ENCODE measurements at places on chromosomes 4 and X. TPM values are rescaled to one million over a fixed set of nuclear protein-coding genes. Genes with fewer than 3 reads are reported as not detected.
A peak's percentile ranks its signal among the peaks of the same experiment; 100 is the strongest.

The HTRA3 gene
- 11.9 TPM for total RNA-seq

The UVSSA gene
- 114 TPM for total RNA-seq

The GUCY1B1 gene
- 6.4 TPM for total RNA-seq

The RASL11B gene
- not detected for total RNA-seq

GRCh38 chr4:139676913-139677585 lies 11.4 kb downstream of the MGST2 start:
- H3K27me3 ChIP-seq = no peaks in the 10 kb centered on the region
- H3K36me3 ChIP-seq = no peaks in the 10 kb centered on the region
- H3K4me1 ChIP-seq = peaks cover 3% of the 10 kb centered on the region

DNA sequence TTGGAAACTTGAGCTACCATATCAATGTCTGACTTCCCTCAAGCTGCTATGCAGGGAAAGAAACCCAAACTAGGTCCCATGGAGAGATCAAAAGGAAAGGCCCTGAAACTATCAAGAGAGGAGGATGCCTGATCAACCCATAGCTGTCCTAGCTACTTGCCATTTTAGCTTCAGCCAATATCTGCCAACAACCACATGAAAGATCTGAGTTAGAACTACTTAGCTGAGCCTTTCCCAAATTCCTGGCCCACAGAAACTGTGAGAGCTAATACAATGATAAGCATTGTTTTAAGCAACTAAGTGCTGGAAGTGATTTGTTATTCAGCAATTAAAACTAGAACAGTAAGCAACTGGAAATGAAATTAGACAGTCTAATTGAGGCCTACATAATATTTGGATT lies 6.3 kb upstream of the ARHGEF38 start:
- no peak for DNase-seq
- H3K4me1 ChIP-seq = peaks cover 4% of the 10 kb centered on the region
- no peak overlapping the region for H3K4me3 ChIP-seq
- H3K36me3 ChIP-seq = no peaks in the 10 kb centered on the region
- H3K27ac ChIP-seq = no peak overlapping the region
- no peaks in the 10 kb centered on the region for H3K27me3 ChIP-seq

DNA sequence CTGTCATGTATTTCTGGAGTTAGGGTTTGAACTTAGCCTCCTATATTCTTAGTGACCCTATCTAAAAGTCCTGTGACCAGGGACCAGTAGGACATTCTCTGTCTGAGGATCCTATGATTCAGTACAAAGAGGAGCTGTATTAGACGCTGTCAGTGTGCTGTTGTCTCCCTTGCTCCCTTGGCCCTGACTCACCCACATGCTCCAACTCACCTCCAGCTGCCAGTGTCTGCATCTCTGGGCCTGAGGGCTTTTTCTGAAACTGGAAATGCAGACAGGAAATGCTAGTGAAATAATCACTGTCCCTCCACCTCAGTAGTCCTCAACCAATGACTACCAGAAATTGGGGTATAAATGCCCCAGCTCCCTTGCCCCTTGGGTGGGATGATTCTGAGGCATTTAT lies 535.3 kb upstream of the RPS6KA3 start:
- H3K27me3 ChIP-seq = no peaks in the 10 kb centered on the region
- no peak overlapping the region for H3K4me3 ChIP-seq
- H3K4me1 ChIP-seq = no peaks in the 10 kb centered on the region
- no peak overlapping the region for H3K27ac ChIP-seq

- no peaks in the 10 kb centered on the region for H3K4me1 ChIP-seq
- peak overlapping the region; percentile 83 for H3K27ac ChIP-seq
- H3K36me3 ChIP-seq = no peaks in the 10 kb centered on the region
- peak overlapping the region; percentile 14 for H3K4me3 ChIP-seq
- DNase-seq = peak; percentile 62
Measured at GRCh38 chr4:963276-964225, 9.8 kb downstream of the DGKQ start.

DNA sequence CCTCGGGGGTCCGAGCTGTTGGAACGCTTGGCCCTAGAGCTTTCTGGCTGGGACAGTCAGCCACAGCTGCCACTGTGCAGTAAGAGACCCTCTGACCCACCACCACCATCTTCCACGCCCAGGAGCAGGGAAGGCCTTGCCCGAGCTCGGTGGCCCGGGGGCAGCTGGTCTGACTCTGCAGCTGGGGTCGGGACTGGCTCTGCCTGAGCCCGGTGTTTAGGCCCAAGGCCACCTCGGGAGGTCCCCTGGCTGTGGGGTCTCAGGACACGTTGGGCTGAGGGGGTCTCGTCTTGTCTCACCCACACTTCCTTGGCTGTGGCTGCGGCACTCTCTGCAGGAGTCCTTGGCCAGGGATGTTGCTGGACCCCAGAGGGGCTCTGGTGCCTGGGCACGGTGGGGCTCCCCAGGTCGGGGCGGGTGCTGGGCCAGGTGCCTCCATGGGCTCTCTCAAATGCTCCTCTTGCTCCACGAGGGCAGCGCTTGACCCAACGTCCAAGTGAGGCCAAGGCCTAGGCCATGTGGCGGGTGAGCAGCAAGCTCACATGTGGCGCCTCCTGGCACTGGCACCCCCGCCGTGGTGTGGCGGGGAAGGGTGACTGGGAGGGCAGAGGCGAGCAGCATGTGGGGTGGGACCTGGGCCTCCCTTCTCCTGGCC lies 22.9 kb downstream of the DOK7 start:
- H3K36me3 ChIP-seq = no peaks in the 10 kb centered on the region

DNA sequence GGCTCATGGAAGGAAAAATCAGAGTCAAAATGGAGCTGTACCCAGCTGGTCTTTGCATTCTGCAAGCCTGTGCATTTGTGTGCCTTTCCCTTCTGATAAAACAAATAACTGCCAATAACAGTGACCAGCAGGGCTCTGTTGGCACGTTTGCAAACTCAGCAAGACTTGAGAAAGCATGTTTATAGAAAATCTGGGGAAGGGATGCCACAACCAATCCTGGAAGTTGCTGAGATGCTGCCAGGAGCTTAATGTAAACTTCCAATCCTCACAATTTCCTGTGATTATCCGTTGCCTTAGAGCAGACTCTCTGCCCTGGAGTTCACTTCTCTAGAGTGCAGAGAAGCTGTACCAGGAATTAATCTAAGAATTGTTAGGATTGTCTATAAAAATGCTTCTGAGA lies 6.9 kb upstream of the ANXA3 start:
- no peaks in the 10 kb centered on the region for H3K27me3 ChIP-seq
- H3K4me1 ChIP-seq = no peaks in the 10 kb centered on the region
- no peak overlapping the region for H3K4me3 ChIP-seq
- H3K27ac ChIP-seq = no peak overlapping the region

DNA sequence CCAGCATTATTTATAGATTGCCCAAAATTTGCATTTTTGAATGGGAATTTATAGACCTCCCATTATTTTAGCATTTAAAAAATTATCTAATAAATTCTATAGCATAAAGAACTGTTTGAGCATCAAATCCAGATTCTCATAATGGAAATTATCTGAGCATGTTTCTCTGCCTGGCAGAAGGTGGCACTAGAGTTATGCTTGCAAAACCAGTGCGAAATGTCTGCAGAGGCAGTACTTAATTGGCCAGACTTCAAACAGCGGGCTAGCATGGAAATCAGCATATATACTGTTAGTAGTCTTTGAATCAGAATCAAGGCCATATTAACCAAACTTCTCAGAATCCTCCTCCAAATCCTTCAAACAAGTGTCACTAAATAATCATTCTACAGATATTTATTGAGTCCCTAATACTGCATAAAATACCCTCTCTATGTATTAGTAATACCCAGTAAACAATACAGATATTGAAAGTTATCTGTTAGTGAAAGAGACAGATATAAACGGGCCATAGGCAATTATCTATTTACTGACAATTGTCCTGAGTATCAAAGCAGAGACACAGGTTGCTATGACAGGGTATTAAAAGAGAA lies 78.7 kb upstream of the DCLK2 start:
- no peaks in the 10 kb centered on the region for H3K27me3 ChIP-seq
- H3K4me1 ChIP-seq = no peaks in the 10 kb centered on the region
- H3K27ac ChIP-seq = no peak overlapping the region
- H3K36me3 ChIP-seq = no peaks in the 10 kb centered on the region
- DNase-seq = no peak

GRCh38 chr4:41989994-41990364 lies 351 bp upstream of the SLC30A9 start:
- DNase-seq = no peak
- peak overlapping the region; percentile 87 for H3K27ac ChIP-seq
- peaks cover 32% of the 10 kb centered on the region for H3K4me1 ChIP-seq
- no peaks in the 10 kb centered on the region for H3K36me3 ChIP-seq
- H3K4me3 ChIP-seq = peak overlapping the region; percentile 96
- no peaks in the 10 kb centered on the region for H3K27me3 ChIP-seq

DNA sequence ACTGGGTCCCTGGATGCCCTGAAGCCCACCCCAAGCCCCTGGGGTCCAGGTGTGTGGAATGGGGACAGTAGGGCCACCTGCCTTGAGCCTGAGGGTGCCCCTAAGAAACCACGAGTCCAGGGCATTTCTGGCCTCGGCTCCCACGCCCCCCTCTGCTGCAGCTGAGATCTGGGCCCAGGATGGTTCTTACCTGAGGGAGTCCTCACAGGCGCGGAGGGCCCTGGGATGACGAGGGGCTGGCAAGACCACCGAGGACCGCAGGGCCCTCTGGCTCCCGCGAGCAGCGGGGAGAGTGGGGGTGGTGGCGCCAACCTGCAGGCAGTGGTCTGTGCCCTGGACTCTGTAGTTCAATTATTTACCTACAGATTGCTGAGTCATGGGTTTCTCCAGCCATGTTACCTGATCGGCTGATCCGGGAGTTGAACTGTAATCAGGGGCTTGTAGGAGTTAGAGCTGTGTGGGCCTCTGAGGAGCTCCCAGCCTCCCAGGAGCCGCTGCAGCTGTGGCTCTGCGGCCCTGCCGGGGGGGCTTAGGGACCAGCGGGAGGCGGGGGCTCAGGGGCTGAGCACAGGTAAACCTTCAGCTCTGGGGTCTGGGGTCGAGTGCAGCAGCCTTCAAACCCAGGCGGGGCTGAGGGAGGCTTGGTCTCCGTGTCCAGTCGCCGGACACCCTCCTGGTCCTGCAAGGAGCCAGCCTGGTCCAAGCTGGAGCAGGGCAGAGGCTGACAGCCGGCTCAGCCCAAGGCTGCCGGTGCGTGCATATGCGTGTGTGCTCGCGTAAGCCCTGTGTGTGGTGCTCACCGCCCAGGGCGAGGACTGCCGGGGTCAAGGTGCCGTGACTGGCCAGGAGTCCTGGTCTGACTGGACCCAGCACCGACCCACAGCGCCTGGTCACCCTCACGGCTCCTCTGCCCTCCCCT lies at the start of gene SLC26A1:
SLC26A1 (minus strand) TSS at position 294 of the 919 bp plus-strand sequence. CDS start 1,701 bp downstream, outside the sequence.
- peak within 1 kb of the TSS; percentile 95 for H3K27ac ChIP-seq
- peak within 1 kb of the TSS; percentile 24 for H3K4me3 ChIP-seq
- no peaks in the 10 kb centered on the region for H3K36me3 ChIP-seq
- DNase-seq = peak; percentile 52
- peaks cover 28% of the 10 kb centered on the region for H3K4me1 ChIP-seq

GRCh38 chrX:153573984-153574383 lies 25.0 kb downstream of the CCNQ start:
- H3K4me1 ChIP-seq = no peaks in the 10 kb centered on the region
- H3K36me3 ChIP-seq = no peaks in the 10 kb centered on the region
- no peak overlapping the region for H3K27ac ChIP-seq
- H3K27me3 ChIP-seq = no peaks in the 10 kb centered on the region
- no peak overlapping the region for H3K4me3 ChIP-seq

DNA sequence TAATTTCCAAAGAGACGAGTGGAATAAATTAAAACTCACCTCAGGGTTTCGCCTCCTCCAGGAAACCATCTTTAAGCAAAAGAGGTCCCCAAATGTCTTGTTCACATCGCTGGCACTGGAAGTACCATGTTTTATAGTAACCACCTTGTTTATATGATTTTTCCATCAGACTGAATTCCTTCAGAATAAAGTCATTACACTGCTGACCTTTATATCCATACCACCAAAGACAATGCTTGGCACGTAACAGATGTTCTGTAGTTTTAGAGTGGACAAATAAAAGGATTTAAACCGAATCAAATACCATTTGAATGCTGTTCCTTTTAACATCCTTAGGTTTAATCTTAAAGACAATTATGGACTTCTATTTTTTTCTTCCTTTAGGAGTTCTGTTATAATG lies 4.7 kb downstream of the NUDT6 start:
- H3K36me3 ChIP-seq = no peaks in the 10 kb centered on the region
- no peak for DNase-seq
- H3K27me3 ChIP-seq = no peaks in the 10 kb centered on the region
- no peaks in the 10 kb centered on the region for H3K4me1 ChIP-seq

Measured in transverse colon (tissue), 4 donors.